Activated CD8-positive, alpha-beta memory T cell treated with anti-CD3 and anti-CD28 coated beads for 1 hour (primary cell): ENCODE measurements at places on chromosomes 12 and 14.

DNA sequence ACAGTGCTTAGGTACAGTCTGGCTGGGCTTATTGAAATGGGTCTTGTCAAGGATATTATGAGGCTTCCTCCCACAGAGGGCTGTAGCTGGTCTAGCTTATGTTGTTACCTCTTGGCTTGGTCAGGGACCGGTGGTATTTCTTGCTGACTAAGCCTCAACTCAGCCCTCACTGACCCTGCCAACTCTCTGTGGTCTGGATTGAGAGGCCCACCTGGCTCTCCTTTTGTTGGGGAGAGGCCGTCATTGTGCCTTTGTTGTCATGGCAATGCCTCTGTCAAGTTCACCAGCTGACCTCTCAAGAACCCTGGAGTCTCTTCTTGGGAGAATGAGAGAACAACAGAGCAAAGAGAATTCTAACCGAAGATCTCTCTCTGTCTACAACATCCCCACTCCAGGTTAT lies 245.6 kb upstream of the NPAS3 start:
- DNase-seq = no peak

GRCh38 chr12:14384783-14385638 lies 19.5 kb downstream of the ATF7IP start:
- DNase-seq = no peak

DNA sequence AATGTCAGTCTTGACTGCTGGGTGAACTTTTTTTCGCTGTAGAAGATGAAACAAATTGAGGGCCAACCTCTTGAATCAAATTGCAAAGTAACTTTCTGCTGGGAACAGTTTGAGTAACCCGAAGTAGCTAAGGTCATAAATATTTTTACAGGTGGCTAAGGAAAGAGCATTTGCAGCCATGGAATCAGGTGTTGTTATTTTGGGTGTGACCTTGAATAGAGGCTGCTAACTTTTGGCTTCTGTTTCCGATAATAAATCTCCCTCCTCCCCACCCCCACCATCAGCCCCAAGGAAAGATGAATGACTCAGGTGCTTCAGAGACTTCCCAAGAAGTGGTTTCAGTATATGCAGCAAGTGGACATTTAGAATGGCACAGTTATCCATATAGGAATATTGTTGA lies 571.7 kb downstream of the DIO2 start:
- no peak for DNase-seq

DNA sequence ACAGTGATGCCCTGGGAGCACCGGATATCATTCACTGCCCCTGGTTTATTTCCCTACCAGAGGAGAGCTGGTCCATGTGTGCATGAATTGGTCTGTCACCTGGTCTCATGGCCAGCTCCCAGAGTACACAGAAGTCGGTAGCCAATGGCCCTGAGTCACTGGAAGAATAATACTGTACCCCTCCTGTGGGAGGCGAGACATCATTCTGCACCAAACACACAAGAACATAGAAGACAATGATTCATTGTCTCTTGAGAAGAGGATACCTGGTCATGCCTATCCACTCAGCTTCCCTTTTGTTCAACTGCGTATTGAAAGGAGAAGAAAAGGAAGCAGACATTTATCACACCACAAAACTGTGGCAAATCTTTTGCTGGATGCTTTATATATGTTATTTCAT lies 216.2 kb downstream of the DPF3 start:
- DNase-seq = no peak

GRCh38 chr14:23005451-23006187 lies 4.3 kb downstream of the C14orf93 start:
- DNase-seq = no peak

- DNase-seq = no peak
Observed at GRCh38 chr14:89294060-89294459, 123.0 kb downstream of the FOXN3 start.

- DNase-seq = no peak
Observed at GRCh38 chr12:109247831-109248654, 61.0 kb downstream of the FOXN4 start.

GRCh38 chr12:115002434-115002833 lies 318.5 kb upstream of the TBX3 start:
- DNase-seq = no peak

- DNase-seq = no peak
Observed at GRCh38 chr14:99121319-99121875, 150.6 kb downstream of the BCL11B start.

GRCh38 chr12:117188961-117189724 lies 1.1 kb downstream of the FBXO21 start:
- no peak for DNase-seq

GRCh38 chr12:88947486-88948043 lies 367.3 kb upstream of the KITLG start:
- no peak for DNase-seq

- DNase-seq = no peak
Observed at GRCh38 chr12:124532967-124533366, 34.4 kb downstream of the NCOR2 start.

DNA sequence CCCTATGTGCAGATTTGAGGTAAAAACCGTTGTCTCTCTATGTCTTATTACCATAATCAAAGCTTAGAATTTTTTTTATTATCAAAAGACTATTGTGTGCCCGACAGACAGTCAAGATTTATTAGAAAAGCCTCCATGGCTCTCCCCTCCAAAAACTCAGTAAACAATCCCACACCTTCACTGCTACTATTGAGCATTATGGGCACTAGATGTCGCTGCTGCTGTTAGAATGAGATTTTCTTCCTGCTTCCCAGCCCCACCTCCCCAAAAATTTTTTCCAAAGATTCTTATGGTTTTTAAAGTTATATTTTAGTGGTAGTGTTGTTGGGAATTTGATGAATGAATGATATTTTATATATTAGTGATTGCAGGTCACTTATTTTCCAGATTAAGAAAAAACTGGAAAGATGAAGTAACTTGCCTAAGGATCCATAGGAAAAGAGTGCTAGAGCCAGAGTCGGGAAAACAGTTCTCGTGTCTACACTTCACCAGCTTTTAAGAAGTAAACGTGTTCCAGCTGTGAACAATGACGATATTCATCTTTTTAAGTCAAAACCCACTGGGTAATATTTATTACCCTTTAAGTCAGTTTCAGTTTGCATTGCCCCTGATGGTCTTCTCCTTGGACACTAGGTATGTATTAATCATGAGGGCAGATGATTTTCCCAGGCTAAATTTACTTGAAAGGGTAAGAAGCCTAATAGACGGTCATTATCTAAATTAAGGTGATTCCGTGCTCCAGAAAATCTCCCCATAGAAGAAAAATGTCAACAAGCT lies 12.2 kb upstream of the FOXG1 start:
- no peak for DNase-seq
